A549 treated with ZK216348 at 1 μM for 4 hours (cell line): ENCODE measurements at places on chromosomes 5 and 9. TPM values are rescaled to one million over a fixed set of nuclear protein-coding genes. Genes with fewer than 3 reads are reported as not detected.

Gene RNF183
- total RNA-seq = not detected in 5 replicates

Gene SRD5A1
- total RNA-seq = 19.7 to 34.6 TPM (median 31.1 TPM) in 5 replicates

Gene SLU7
- total RNA-seq = 42.2 to 94.6 TPM (median 52.0 TPM) in 5 replicates

Gene PHF24
- 0.05 to 0.29 TPM (median 0.12 TPM) in 4 of 5 replicates, not detected in the other for total RNA-seq

Gene SPAAR
- 0.15 to 0.16 TPM in 2 of 5 replicates, not detected in the others for total RNA-seq

Gene GABRA6
- total RNA-seq = not detected in 5 replicates

Gene HTR1A
- not detected in 5 replicates for total RNA-seq

Gene LCN15
- 0.26 TPM in 1 of 5 replicates, not detected in the others for total RNA-seq

Gene ELOVL7
- 7.4 to 14.1 TPM (median 11.3 TPM) in 5 replicates for total RNA-seq

Gene SPARC
- 13.5 to 27.1 TPM (median 21.9 TPM) in 5 replicates for total RNA-seq

Gene MLANA
- not detected in 5 replicates for total RNA-seq
